SHP77 treated with DMSO at 0.1 percent for 48 hours (cell line): ENCODE measurements at places on chromosomes 3 and 15.

DNA sequence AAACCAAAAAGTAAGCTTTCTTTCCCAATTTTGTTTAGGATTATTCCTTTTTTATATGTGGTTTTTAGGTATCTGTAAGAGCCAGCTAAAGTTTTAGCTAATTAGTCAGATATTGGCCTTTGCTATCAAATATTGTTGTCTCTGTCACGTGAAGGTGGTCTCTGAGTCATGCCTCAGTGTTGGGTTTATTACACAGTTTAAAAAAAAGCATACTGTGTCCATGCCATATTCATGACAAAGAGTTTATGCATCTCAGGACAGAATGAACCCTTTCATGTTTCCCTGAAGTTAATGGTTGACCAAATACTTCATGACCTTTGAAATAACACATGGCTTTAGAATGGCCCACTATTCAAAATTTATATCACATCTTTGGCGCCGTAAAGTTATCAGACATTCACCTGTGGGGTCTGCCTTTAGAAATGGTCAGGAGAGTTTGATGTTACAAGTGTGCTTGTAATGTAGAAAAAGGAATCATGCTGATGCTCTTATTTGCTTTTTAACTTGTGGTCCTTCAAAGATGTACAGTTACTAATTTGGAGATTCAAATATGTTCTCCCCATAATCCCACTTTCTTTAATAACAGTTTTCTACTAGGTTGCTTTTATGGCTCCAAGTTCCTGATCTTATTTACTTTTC, 101.5 kb downstream of the MYRIP start:
- no peak for DNase-seq

DNA sequence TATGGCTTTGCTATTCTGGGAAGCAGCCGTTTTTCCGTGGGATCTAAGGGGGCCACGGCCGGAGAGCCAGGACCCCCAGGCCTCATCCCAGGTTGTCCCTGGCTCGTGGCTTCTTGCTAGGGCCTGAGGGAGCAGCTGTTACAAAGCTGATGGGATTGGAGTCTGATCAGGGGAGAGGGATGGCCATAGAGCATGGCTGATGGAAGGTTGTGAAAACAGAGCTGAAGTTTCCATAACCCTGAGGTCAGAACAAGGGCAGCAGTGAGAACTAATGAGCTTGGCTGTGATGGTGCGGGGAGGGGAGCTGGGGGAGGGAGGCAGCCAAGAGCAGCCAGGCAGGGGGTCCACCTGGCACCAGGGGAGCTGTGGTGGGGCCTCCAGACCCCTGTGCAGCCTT, 63.0 kb downstream of the LINGO1 start:
- DNase-seq, result no peak

- DNase-seq, result no peak
These were observed 16.3 kb downstream of the RTP1 start for GRCh38 chr3:187213616-187214015.

DNA sequence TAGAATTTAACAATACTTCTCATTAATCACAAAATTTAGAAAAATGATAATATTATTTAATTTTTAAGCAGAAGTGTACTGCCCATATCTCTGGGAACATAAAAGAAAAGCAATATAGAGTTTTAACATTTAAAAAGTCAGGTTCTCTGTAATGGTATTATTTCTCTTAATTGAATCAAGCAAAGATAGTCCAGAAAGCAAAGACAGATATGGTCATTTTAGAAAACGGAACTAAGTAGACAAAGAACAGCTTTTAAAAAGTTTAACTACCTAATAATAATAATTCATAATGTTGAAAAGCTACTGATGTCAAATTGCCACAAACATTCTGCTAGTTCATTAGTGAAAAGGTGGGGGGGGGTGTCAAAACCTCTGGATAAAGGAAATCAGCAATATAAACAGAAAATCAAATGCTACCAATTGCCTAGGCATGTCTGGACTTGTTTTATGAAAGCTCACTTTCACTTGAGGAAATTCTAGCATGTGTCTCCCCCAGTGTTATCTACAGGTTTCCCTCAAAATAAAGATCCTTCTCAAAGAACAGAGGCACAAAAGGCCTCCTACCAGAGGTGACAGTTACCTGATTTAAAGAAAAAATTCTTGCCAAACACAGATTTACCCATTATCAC, 1.7 kb downstream of the ZMAT3 start:
- no peak for DNase-seq
